ENCODE measurements at places on chromosomes 13 and 19. TPM values are rescaled to one million over a fixed set of nuclear protein-coding genes. Genes with fewer than 3 reads are reported as not detected.

GRCh38 chr13:102877303-102877702 lies 31.5 kb downstream of the ERCC5 start:
- no peak for DNase-seq

DNA sequence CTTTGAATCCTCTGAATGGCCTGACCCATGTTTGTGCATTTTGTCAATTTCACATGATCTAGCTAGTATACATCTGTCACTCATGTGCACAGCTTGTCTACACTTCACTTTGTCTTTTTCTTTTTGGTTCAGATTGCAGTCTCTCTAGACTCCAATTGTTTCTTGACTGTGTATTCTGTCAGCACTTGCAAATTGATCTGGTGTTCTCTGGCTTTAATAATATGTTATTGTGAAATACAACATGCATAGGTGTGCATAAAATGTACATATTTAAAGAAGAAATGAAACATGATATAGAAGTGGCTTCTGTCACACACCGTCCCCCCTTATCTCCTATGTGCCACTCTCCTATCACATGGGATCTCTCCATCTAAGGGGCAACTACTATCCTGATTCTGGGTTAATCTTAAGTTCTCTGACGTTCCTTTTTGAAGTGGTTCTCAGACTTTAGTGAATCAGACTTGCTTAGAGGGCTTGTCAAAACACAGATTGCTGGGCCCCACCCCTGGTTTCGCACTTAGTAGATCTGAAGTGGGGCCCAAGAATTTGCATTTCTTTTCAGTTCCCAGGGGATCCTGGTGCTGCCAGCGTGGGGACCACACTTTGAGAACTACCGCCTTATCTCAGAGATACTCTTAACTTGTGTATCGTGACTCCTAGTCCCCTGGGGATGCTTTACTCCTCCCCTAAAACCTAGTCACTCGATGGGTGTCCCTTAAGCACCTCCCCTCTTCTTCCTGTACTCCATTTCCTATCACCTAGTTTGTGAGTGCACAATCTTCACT lies 5.8 kb downstream of the KRTDAP start:
- DNase-seq, result no peak

- no peak for DNase-seq
Observed at GRCh38 chr13:100512422-100512821, 76.2 kb downstream of the GGACT start.

GRCh38 chr13:76106763-76107162 lies 470.6 kb downstream of the LMO7 start:
- no peak for DNase-seq

GRCh38 chr19:16376241-16376640 lies 51.6 kb downstream of the KLF2 start:
- no peak for DNase-seq

The WDR18 gene
- total RNA-seq, result 106 TPM

DNA sequence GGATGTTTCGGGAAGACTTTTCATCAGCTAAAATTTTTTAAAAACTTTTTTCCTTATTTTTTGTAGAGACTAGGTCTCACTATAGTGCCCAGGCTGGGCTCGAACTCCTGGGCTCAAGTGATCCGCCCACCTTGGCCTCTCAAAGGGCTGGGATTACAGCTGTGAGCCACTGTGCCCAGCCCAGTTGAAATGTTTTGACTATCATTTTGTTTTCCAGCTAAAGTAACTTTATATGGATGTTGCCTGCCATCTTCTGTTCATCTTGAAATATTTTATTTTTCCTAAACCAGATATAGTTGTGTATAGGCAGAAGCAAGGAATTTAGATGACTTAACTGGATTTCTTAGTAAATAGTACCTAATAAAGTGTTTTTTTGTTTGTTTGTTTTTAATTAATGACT lies 7.0 kb downstream of the CAB39L start:
- DNase-seq, result no peak

DNA sequence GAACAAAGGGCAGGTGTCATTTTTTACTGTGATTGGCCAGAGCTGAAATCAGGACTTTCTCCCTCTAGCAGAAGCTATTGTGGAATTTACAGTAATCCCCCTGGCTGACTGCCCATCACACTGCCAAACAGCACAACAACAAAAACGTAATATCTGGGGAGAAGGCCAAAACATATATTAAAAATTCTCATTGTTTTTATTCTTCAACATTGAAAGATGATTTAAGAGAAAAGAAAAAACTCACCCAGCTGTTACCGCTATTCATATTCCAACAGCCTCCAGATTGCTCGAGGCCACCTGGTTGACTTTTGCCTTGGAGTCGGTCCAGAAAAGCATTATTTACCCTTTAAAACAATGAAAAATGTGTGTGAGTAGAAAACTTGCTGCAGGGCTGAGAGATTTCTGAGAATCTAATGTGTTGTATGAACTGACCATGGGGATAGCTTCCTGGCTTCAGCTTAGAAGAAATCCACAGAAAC lies 97.2 kb downstream of the EPSTI1 start:
- DNase-seq, result peak; percentile 93

The ZNF227 gene
- 27.7 TPM for total RNA-seq

- DNase-seq, result no peak
Observed at GRCh38 chr19:43610493-43610892, 1.4 kb upstream of the SRRM5 start.

DNA sequence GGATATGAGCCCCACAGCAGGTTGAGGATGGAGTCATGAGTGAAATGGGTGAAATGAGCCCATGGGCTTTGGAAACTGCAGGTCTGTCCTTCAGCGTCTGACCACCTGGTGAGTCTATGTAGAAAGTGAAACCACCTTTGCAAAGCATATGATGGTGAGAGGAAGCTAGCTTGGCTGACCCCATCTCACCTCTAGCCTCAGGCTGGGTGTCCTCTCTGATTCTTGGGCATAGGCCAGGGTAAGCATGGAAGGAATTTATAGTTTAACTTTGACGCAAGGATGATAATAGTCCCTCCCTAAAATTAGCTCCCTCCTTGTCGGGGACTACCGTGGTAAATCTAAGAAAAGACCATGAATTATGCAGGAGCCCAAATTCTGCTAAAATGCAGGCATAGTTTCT lies 16.8 kb upstream of the PSG9 start:
- DNase-seq, result no peak

DNA sequence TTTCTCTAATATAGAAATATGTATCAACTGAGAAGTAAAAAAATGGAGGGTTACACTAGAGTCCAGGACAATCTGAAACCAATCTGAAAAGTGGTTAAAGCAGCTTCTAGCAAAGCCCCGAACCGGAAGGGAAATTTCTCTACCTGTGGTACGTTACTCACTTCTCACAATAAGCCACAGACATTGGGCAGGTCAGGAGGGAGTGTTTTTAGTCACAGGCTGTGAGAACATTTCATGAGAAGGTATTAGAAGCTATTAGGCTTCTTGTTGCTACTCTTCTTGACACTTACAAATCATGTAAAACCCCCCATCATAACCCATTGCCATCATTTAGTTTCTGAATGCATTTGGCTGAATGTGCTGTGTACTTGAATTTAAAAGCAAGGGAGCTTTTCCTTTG lies 120.9 kb downstream of the NUFIP1 start:
- DNase-seq, result no peak

DNA sequence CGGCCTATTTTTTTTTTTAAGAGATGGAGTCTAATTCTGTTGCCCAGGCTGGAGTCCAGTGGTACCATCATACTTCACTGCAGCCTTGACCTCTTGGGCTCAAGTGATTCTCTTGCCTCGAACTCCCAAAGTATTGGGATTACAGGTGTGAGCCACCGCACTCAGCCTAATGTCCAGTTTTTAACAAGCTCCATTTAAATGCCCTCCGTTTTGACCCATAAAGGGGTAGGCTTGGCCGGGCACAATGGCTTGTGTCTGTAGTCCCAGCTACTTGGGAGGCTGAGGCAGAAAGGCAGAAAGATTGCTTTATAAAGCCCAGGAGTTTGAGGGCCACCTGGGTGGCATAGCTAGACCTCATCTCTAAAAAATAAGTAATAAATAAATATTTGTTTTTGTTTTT lies 11.8 kb downstream of the LDLR start:
- DNase-seq, result no peak

GRCh38 chr13:32047088-32047487 lies 15.5 kb downstream of the FRY start:
- no peak for DNase-seq

The CAPN12 gene
- total RNA-seq, result not detected

The TMEM150B gene
- total RNA-seq, result not detected

DNA sequence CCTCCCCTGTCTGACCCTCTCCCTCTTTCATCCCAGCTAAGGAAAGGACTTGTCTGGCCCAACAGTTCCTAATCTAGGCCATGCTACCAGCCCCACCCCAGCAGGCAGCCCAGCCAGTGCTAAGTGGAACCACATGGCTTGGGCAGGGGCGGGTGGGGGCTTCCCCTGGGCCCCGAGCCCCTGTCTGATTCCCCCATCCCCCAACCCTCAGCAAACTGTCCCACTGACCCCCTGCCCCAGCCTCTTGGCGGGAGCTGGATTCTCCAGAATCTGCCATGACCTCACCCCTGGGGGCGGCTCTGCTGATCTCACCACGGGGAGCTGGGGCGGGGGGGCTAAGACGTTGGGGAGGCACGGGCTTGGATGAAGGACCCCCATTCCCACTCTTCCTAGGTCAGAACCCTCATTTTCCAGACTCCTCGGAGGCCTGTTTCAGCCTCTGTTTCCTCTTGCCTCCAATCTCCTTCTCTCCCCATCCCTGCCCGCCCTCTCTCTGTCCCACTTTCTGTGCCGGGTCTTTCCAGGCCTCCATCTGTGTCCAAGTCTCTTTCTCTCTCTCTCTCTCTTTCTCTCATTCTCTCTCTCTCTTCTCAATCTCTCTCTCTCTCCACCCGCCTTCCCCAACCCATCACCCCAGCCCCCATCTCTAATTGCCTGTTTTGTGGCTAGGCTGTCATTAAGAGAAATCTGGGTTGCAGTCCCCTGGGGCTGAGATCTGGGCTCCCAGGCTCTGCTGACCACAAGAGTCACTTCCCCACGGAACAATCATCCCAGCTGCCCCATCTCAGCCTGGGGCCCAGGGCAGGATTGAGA lies 2.7 kb downstream of the COL5A3 start:
- DNase-seq, result no peak

DNA sequence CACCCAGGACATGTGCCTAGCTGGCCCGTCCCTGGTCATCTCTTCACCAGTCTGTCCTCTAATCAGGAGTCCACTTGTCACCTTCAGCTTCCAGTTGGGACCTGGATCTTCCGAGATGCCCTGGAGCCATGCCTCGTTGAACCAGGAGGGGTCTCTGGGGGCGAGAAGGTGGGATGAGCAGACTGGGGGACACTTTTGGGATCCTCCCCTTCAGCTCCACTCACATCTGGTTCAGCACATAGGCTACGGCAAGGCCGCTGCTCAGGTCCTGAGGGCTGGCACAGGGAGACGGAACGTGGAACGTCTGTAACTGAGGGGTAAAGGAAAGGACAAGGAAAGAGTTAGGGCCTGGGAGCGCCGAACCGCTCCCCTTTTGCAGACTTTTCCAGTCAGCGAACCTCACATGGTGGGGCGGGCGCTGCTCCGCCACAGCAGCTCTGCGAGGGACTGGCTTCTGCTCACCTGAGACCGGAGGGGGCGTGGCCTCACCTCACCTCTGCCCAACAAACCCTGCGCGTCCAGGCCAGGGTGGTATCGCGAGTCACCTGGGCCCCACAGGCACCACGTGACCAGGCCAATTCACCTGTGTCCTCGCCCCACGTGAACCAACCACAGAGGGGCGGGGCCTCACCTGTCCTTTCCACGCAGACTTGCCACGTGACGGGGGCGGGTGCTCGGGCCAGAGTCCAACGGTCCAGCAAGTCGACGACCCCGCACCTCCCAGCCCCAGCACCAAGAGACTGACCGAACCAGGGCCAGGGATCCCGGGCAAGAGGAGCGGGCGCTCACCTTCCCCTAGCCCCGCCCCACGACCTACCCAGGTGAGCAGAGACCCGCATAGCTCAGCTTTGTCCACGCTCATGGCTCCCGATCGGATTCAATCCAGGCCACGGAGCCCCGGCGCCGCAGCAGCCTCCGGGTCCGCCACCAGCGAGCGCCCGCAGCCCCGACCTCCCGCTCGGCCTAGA lies at the start of gene HOOK2:
Gene HOOK2 (minus strand): TSS at position 965 of the 968 bp plus-strand sequence. CDS start 103 bp downstream, at position 862.
- no peak for DNase-seq

DNA sequence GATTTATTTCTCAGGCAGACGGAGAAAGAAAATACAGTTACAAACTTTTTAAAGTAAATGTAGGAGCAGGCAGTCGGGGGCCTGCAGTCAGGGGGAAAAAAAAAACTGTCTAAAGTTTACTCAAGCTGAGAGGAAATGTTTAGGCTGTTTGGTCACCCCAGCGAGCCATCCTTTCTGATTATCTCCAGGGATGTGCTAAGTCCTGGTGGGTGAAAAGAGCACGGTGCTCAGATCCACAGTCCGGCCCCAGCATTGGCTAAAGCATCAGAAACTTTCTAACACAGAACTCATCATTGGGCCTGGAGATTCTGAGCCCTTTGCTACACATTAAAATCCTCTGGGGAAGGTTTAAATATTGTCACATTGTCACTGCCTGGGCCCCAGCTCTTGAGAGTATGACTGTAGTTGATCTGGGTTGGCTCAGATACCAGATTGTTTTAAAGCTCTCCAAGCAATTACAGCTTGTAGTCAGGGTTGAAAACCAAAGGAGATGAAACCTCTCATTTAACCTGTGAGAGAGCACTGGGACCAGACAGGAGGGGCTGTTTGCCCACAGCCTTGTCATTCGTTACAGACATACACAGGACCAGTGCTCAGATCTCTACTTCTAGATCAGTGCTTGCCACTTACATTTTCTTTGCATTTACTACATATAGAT lies 131.1 kb upstream of the HTR2A start:
- no peak for DNase-seq

The F10 gene
- total RNA-seq, result 0.13 TPM

GRCh38 chr19:22421797-22422196 lies 349 bp downstream of the ZNF98 start:
- DNase-seq, result no peak

DNA sequence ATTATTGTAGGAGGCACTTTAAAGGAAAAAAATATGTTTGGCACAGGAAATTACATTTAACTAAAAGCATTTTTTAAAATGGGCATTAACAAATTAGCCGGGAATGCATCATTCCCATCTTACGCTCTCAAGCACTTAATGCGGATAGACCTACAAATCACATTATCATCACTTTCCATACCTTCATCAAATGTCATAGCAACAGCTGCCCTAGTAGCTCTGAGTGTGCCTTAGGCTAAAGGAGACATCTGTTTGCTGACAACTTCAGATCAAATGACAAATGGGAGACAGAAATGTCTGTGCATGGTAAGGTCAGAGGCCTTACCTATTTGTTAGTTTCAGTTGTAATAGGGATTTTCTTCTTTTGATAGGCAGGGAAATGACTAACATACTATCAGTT lies 773.2 kb upstream of the SLC10A2 start:
- DNase-seq, result no peak

Data from pulmonary artery endothelial cell (primary cell).